ENCODE measurements at places on chromosomes 1 and 21.

- no peak for DNase-seq
These were observed 156.1 kb downstream of the NR5A2 start for GRCh38 chr1:200183637-200184036.

GRCh38 chr1:182173808-182174512 is 112.4 kb upstream of the ZNF648 start:
- no peak for DNase-seq

DNA sequence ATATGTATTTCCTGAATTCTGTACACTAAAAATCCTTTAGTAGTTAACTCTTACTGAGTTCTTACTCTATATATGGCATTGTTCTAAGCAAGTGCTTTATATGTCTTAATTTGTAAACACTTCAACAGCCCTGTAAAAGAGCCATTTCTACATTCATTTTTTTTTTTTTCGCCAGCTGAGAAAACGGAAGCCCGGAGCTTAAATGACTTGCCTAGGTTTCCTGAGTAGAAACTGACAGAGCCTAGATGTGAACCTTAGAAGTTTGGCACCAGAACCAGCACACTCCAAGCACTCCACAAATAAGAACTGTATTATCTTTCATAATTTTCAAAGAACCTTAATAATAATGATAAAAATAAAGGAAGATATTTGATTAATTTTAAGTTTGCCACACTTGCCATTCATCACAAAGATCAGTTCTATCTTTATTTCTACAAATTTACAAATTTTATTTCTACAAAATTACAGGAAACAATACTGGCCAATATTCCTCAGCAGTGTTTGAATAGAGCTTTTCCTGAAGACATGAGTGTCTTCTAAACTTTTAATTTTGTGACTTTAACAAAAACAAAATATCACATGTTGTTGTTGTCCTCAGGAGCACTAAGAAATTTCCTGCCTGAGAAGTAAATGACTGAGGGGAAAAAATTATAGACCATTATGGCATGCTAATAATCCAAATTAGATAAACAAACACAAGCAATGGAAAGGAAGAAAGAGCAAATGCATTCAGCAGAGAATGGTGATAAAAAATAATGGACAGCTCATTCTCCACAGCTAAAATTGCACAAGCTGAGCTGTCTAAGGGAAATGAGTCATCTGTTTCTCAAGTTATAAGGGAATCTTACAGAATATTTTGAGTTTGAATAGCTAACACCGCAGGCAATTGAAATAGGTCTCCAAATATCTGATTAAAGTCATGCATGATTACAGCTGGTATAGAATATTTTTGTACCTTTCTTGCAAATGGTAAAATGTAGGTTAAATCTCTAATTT is 71.2 kb downstream of the DPYD start:
- DNase-seq, result peak; percentile 93

DNA sequence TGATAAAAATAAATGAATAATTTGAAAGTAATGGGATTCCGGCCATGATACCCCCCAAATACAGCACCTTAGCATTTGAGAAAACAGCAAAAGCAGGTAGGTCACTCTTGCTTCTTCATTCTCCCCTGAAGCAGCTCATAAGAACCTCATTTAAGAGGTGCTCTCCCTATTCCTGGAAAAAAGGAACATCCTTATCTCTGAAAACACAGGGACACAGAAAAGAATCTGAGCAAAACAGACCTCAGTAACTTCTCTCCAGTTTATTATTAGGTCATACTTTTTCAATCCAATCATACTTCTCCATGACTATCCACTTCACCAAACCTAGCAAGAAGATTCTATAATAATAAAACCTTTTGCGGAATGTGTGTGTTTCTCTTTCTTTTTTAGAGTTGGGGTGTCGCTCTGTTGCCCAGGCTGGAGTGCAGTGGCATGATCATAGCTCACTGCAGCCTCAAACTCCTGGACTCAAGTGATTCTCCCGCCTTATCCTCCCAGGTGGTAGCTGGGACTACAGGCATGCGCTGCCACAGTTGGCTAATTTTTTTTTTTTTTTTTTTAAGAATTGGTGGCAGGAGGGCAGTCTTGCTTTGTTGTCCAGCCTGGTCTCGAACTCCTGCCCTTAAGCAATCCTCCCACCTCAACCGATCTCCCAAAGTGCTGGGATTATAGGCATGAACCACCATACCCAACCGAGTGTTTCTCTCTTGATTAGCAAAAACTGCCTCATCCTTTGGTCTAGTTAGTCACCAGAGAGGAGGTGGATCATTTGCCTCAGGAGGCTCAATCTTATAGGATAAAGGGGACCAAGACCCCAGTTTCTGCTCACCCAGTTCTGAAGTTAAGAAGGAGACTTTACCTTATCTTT is 10.6 kb upstream of the TRIM33 start:
- DNase-seq, result no peak

DNA sequence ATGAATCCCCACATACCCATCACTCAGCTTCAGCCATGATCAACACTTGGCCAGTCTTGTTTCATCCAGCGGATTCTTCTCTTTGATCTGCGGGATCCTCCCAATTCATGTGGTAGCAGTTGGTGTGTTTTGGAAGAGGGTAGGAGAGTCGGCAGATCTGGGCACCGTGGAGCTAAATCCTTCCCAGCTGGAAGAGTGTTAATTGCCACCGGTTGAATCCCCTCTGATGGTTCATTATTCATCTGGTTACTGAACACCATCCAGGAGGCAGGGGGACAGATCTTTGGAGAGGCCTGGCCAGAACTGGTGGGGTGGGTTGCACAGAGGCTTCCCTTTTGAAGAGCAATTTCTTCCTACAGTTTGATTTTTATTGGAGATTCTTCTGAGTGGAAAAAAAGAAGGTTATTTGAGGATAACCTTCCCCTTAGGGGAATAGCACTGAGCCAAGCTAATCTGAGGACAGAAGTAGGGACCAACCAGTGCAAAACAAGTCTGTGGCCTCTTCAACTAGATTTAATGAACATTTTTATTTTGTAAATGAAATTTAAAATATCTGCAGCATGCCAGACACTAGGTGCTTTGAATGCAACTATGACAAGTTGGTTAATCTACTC is 8.1 kb downstream of the NFASC start:
- no peak for DNase-seq

DNA sequence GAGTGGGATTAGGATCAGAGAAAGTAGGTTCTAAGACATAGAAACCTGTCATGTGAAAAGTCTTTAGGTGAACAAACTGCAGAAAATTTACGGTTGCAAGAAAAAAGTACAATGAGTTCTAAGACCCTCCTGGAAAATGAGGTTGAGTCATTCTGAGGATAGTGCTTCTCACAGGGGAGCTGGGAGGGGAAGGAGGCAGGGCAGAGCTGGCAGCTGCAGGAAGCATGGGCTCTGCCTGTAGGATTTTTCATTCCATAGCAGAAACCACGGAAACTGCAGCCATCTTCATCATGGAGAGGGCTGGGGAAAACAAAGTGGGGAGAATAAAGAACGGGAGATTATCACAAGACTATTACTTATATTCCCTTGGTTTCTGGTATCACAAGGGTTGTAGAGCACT is 25.8 kb upstream of the THEM4 start:
- DNase-seq, result peak; percentile 43

DNA sequence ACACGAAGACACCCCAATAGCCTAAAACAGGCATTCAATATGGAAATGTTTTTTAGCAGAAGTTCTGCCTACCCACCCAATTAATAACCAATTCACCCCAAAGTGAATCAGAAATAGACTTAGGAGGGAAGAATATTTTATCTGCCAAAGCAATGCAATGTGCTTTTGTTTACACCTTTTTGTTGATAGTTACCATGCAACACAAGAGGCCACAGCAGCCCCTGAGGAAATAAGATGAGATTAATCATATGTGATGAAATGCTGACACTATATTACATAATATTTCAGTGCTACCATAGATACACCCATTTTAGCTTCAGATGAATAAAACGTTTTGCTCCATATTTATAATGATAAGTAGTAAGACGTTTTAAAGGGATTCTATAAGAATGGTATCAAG is 60.9 kb upstream of the RGS2 start:
- no peak for DNase-seq

DNA sequence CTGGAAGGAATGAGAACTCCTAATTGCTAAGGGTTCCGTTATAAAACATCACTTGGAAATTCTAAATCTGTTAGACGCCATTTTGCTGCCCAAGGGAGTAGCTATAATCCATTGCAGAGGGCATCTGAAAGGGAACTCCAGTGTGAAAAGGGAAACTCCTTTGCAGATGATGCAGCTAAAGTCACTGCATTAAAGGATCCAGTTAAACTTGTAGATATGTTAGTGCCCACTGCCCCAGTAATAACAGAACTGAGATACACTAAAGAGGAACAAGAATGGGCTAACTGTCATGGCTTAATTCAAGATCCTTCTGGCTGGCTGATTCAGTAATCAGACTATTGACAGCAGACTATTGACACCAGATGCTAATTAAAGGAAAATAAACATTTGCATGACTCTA is 81.8 kb upstream of the KIAA0040 start:
- no peak for DNase-seq

DNA sequence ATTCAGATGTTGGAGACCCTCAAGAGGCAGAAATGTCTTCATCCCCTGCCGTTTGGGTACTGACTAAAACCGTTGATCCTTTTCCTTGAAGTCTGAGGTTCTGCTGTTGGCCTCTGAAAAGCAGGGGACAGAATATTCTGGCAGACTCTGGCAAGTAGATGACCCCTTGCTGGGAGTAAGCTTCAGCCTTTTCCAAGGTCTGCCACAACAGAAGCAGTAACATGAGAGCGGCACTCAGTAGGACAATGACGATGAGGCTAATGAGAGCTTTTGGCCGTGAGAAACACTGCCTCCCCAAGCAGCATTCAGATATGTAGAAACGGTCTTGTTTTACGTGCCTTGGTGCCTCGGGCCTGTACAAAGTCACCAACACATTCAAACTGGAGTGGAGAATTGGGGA is 143.7 kb downstream of the ST6GALNAC5 start:
- no peak for DNase-seq

DNA sequence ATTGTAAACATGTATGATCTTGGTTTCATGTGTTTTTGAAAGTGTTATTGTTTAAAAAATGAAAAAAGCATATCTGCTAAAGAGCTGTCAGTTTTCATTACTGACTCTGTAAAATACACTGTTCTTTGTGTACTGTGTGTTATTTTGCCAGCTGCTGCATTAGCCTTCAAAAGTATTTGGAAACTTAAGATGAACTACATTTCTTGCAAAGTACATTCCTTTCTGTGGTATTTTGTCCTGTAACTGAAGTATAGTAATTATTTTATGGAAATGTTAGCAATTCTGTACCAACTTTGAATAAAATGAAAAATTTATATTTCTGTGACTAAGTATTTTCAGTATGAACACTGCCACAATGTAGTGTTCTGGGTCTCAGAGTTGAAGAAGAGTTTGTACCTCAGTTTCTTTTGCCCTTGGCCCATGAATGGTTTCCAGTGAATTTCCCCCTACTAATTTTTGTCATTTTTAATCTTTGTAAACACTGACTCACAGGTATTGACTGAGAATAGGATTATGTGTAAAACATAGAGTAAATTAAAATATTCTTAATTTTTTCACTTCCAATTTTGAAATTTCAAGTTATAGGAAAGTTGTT is 32.7 kb downstream of the MRPS6 start:
- no peak for DNase-seq

Measured in endothelial cell of umbilical vein (primary cell).